ENCODE measurements at places on chromosomes 3 and 15.

DNA sequence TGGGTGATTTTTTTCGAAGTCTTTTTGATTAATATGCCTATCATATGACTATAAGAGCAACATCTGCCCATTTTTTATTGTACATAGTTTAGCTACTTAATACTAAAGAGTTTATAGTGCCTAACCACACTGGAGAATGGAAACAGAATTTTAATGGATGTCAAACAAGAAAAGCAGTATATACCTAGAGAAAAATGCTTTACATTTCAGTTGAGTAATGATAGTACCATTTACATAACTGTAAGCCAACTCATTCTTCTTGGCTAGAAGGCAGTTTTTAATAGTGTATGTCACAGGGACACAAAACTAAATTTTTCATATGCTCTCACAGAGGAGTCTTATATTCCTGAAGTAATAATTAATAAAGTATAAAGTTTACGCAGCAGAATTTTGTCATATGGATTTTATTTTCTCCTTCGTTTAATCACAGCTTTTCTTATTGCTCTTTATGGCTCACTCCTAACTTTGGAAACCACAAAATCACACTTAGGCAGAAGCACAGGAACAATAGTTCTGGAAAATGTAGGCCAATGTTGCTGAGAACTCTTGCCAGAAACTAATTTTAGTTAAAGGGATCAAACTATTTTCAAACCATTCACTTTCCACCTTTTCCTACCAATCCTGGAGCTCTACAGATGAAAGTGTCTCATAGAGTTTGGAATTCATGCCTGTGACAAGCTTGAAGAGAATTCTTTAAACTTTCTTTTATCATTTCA is 243.6 kb downstream of the ZIC1 start:
- DNase-seq, result no peak

GRCh38 chr3:45199837-45200648 is 26.0 kb downstream of the TMEM158 start:
- DNase-seq, result no peak

GRCh38 chr3:16908016-16908807 is 23.5 kb downstream of the PLCL2 start:
- no peak for DNase-seq

- no peak for DNase-seq
Observed at GRCh38 chr3:179660872-179661271, 8.0 kb downstream of the USP13 start.

DNA sequence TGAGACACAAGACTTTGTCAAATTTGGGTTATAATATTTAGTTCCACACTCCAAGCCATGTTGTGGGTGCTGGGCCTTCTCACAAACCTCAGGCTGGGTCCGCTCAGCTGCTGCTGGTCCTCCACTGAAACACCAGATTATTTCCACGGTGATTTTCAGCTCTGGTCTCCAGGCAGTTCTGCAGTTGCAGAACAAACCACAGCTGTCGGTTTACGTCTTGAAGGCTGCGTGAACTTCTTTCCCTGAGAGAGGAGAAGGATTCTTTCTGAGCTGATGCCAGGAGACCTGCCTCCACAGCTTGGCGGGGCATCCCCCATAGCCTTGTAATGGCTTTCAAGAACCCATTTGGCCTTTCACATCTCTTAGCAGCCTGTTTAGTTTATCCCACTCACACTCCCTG is 16.2 kb downstream of the GALNT15 start:
- DNase-seq, result no peak

DNA sequence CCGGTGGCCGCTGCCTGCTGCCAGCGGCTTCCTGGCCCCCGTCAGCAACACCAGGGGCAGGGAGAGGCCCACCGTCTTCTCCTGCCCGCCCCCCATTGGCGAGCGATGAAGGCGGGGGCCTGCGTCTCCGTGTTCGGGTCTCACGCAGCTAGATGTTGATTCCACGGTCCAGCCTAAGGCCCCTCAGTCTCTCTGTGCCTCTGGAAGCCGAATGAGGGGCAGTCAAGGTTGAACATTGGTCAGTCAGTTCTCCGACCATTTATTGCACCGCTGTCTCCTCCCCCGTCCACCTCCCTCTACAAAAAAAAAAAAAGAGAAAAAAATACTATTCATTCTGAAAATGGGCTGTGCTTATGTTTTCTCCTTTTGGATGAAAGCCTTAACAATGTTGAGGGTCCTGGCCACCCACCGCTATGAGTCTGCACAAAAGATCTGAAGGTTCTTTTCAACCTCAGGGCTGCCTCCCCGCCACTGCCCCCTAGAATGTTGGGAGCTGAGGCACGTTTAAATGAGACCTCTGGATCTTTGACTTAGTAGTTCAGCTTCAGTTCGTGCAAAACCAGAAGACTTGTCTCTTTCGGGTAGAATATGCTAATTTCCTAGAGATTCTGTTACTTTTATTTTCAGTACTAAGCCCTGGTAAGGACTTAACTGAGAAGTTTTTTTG is 736 bp downstream of the IREB2 start:
- DNase-seq, result no peak

DNA sequence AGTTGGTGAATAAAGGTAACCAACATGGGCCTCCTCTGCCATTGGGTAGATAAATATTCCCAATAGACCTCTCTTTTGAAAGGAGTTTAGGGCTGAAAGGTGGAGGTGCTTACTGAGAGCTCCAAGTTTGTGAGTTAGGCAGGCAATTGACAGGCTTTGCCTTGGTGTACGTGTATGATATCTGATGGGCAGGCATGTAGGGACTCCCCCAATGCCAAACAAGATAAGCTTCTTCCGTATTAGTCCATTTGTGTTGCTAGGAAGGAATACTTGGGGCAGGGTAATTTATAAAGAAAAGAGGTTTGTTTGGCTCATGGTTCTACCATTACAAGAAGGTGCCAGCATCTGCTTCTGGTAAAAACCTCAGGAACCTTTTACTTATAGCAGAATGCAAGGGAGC is 160.7 kb upstream of the EIF1B start:
- DNase-seq, result no peak
